ENCODE measurements at places on chromosomes 3 and 15. TPM values are rescaled to one million over a fixed set of nuclear protein-coding genes. Genes with fewer than 3 reads are reported as not detected.
A peak's percentile ranks its signal among the peaks of the same experiment; 100 is the strongest.

The CHST2 gene
- 3.1 TPM for total RNA-seq

DNA sequence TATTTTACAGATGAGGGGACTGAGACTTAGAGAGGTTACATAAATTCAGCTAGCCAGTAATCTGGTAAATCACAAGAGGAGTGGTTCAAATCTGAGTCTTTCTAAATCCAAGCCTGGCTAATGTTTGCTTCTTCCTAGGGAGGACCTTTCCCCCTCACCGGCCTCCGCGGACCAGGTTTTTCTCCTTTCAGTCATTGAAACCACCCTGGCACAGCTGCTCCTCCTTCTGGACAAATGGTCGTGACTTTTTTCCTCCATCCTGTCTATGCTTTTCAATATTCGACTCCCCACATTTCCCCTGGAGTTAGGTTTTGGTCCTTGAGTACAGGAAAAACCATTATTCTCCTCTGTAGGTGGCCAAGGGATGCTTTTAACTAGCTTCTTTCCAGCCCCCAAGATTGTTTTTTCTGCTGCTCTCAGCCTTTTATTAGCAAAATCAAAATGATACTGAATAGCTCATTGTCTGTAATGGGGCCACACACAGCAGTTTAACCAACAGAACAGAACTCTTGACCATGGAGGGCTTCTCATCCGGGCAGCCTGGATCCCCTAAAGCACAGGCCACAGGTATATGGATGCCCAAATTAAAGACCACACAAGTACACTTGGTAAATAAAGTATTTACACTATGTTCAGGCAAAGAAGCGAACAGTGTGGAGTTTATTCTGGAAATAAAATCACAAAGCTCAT lies 85.9 kb upstream of the KLHL25 start:
- no peak overlapping the region for H3K27ac ChIP-seq
- H3K4me3 ChIP-seq, result no peak overlapping the region
- no peaks in the 10 kb centered on the region for H3K36me3 ChIP-seq
- H3K27me3 ChIP-seq, result no peaks in the 10 kb centered on the region

GRCh38 chr15:82060817-82061216 lies 15.0 kb upstream of the MEX3B start:
- no peak overlapping the region for H3K27ac ChIP-seq
- H3K4me3 ChIP-seq, result no peak overlapping the region
- H3K36me3 ChIP-seq, result no peaks in the 10 kb centered on the region
- no peak for DNase-seq
- H3K4me1 ChIP-seq, result no peaks in the 10 kb centered on the region

- no peaks in the 10 kb centered on the region for H3K27me3 ChIP-seq
- H3K36me3 ChIP-seq, result no peaks in the 10 kb centered on the region
- DNase-seq, result no peak
- no peak overlapping the region for H3K4me3 ChIP-seq
- peak overlapping the region; percentile 80 for H3K27ac ChIP-seq
Measured at GRCh38 chr3:133943639-133944141, 48.0 kb upstream of the RAB6B start.

The KIF23 gene
- 13.9 TPM for total RNA-seq

GRCh38 chr3:151305775-151306151 lies 10.9 kb downstream of the GPR87 start:
- no peak overlapping the region for H3K4me3 ChIP-seq
- H3K4me1 ChIP-seq, result peaks cover 26% of the 10 kb centered on the region

The ACSBG1 gene
- total RNA-seq, result 0.31 TPM

The NAALADL2 gene
- 6.3 TPM for total RNA-seq

Data from esophagus squamous epithelium (tissue), 5 donors.